GM23338 (cell line): ENCODE measurements at places on chromosomes 16 and 17. TPM values are rescaled to one million over a fixed set of nuclear protein-coding genes. Genes with fewer than 3 reads are reported as not detected.

DNA sequence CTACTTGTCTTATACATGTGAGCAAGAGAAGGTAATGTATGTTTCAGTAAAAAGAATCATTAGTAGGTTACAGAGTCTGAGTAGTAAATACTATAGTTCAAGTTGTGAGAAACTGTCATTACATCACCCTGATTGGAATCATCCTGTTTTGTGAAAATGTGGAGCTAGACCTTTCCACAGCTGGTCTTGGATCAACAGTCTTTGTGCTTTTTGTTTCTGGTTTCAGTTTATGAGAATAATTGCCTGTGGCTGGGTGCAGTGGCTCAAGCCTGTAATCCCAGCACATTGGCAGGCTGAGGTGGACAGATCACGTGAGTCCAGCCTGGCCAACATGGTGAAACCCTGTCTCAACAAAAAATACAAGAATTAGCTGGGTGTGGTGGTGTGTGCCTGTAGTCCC, 19.7 kb upstream of the SHISA9 start:
- H3K27ac ChIP-seq, result no peak overlapping the region
- no peaks in the 10 kb centered on the region for H3K4me1 ChIP-seq
- no peak overlapping the region for H3K4me3 ChIP-seq
- no peaks in the 10 kb centered on the region for H3K27me3 ChIP-seq

DNA sequence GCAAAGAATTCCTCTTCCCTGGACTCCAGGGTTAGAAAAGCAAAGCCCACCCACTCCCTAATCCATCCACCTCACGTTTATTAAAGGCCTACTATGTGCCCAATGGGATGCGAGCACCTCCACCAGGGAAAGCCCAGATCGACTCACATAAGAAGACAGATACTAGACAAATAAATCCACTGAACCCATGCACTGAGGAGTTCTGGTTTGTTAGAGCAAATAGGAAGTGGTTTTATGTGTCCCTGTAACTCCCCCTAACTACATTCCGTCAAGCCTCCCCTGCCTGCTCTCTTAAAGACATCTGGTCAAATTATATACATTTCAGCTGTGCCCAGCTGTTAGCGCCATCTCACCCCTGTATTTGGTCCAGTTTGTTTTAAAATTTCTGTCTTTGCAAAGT, 218.5 kb upstream of the RPL38 start:
- H3K27ac ChIP-seq, result no peak overlapping the region
- no peak overlapping the region for H3K4me3 ChIP-seq
- H3K4me1 ChIP-seq, result no peaks in the 10 kb centered on the region
- no peaks in the 10 kb centered on the region for H3K36me3 ChIP-seq
- no peak for DNase-seq

DNA sequence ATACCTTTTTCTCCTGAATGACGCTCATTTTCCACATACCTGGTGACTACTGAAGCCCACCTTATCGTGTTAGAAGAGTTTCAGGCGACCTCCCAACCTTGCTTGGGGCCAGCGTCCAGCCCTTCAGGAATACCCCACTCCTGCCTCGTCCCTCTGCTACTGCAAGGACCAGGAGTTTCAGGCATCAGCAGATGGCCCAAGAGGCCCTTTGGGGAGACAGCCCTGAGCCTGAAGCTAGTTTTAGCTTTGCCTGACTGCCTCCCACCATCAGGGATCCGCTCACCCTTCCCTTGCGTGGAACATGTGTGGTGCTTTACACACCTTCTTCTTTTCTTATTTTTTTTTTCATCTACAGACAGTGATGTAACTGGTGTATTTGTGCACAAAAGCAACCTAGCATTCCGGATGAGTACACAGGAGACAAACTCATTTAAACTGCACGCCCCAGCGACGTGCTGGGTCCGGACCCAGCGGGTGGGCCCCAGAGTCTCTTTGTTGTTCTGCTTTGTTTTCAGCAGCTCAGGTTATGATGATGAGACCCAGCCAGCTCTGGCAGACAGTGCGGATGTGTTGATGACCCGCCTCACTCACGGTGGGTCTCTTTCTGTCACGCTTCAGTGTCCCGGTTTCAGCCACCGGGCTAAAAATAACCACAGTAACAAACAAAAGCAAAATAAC, 242.4 kb downstream of the C16orf95 start:
- no peak overlapping the region for H3K27ac ChIP-seq
- H3K4me1 ChIP-seq, result peaks cover 6% of the 10 kb centered on the region; the same call in 1 of the 2 replicates
- no peaks in the 10 kb centered on the region for H3K36me3 ChIP-seq
- DNase-seq, result no peak
- no peaks in the 10 kb centered on the region for H3K27me3 ChIP-seq

DNA sequence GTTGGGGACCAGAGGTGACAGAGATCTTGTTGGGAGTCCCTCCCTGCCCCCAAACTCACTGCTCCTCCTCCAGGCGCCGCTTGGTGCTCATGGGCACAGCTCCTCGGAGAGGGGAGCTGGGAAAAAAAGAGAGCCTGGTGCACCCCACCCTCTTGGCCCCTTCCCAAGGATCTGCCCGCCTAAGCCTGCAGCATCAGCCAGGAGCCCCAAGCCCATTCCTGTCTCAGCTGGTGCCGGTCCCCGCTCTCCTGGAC, 400 bp downstream of the HCFC1R1 start:
- no peaks in the 10 kb centered on the region; the same call in 1 of the 2 replicates for H3K27me3 ChIP-seq
- no peaks in the 10 kb centered on the region for H3K36me3 ChIP-seq
- H3K4me1 ChIP-seq, result peaks cover 37% of the 10 kb centered on the region

- H3K27me3 ChIP-seq, result no peaks in the 10 kb centered on the region
- H3K4me3 ChIP-seq, result no peak overlapping the region
- H3K27ac ChIP-seq, result no peak overlapping the region
- no peaks in the 10 kb centered on the region for H3K4me1 ChIP-seq
- DNase-seq, result peak; percentile 63
Observed at GRCh38 chr17:27609611-27610303, 21.2 kb upstream of the LGALS9 start.

- no peaks in the 10 kb centered on the region for H3K36me3 ChIP-seq
- H3K4me1 ChIP-seq, result peaks cover 10% of the 10 kb centered on the region
- 0 out of 2 replicates have a peak overlapping the region, but pooled peaks have one; percentile 8 for H3K27ac ChIP-seq
- no peak for DNase-seq
- H3K4me3 ChIP-seq, result no peak overlapping the region
Observed at GRCh38 chr16:49527611-49528010, 154.0 kb downstream of the C16orf78 start.

- H3K27me3 ChIP-seq, result no peaks in the 10 kb centered on the region
- H3K36me3 ChIP-seq, result peaks cover 4% of the 10 kb centered on the region; the same call in 1 of the 2 replicates
Observed at GRCh38 chr16:2170080-2170479, 14.5 kb downstream of the TRAF7 start.

- no peak overlapping the region for H3K27ac ChIP-seq
- H3K4me3 ChIP-seq, result no peak overlapping the region
- H3K36me3 ChIP-seq, result peaks cover 11% of the 10 kb centered on the region; the same call in 1 of the 2 replicates
- H3K27me3 ChIP-seq, result no peaks in the 10 kb centered on the region
- H3K4me1 ChIP-seq, result peaks cover 3% of the 10 kb centered on the region; the same call in 1 of the 2 replicates
Observed at GRCh38 chr16:66886914-66887313, 6.6 kb downstream of the PDP2 start.

- no peak overlapping the region for H3K4me3 ChIP-seq
- H3K36me3 ChIP-seq, result no peaks in the 10 kb centered on the region; the same call in 1 of the 2 replicates
- no peak for DNase-seq
- H3K27ac ChIP-seq, result no peak overlapping the region
Observed at GRCh38 chr16:13414154-13414553, 505.8 kb upstream of the ERCC4 start.

DNA sequence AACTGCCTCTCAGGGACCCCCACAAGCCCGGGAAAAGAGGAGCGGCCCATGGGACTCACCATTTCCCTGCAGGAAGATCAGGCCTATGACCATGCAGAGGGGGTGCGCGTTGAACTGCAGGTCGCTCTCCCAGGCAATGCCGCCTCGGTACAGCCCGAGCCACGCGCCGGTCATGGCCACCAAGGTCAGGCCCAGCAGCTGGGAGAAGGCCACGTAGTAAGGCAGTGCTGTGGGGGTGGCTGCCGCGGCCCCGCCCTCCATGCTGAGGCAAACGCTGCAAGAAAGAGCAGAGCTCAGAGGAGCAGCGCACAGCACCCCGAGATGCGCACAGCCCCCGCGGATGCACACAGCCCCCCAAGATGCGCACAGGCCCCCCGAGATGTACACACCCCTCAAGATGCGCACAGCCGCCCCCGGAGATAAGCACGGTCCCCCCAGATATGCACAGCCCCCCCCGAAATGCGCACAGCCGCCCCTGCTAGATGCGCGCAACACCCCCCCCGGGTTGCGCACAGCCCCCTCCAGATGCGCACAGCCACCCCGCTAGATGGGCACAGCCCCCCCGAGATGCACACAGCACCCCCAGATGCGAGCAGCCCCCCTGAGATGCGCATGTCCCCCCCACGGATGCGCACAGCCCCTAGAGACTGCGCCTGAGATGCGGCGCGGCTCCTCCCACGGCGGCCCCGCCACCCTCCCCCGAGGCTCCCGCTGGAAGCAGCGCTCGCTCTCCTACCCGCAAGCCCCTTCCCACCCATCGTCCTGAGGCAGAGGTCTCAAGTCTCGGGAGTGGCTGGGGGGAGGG, 8.6 kb downstream of the CYB561 start:
- no peaks in the 10 kb centered on the region for H3K36me3 ChIP-seq

GRCh38 chr16:80372341-80372740, 168.5 kb upstream of the DYNLRB2 start:
- H3K27ac ChIP-seq, result no peak overlapping the region
- H3K4me1 ChIP-seq, result no peaks in the 10 kb centered on the region
- no peak overlapping the region for H3K4me3 ChIP-seq
- DNase-seq, result no peak

DNA sequence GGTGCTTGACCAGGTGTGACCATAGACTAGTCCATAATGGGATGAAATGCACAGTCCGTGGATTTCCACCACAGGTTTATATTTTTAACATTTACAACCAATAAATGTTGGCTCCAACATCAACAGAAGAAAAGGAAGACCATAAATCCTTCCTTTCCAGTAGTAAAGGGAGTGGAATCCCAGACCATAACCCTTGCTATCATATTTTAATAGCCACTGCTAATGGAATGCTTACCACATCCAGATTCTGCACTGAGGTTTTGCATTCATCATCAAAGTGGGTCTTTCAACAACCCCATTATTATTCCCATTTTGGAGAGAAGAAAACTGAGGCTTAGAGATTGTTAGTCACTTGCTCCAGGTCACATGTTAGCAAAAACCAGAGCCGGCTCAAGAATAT, 106.7 kb downstream of the FOXL1 start:
- H3K27ac ChIP-seq, result no peak overlapping the region
- H3K4me3 ChIP-seq, result no peak overlapping the region
- no peaks in the 10 kb centered on the region for H3K4me1 ChIP-seq
- no peaks in the 10 kb centered on the region; the same call in 1 of the 2 replicates for H3K36me3 ChIP-seq

DNA sequence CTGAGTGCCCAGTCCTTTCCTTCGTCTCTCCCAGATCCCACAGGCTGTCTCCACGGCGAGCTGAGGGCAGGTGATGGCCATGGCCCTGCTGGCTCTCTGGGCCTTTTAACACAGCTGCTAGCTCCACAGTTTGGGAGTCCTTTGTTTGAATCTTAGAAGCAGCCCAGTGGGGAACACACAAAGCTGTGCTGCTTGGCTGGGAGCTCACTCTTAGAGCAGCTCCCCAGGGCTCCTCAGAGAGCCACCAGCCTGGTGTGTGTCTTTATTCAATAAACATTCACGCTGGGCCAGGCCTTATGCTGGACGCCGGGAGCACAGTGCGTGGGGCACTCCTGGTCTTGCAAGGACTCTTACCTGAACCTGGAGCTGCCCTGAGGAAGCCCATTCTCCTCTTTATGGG, 29.7 kb downstream of the WNT3 start:
- H3K4me3 ChIP-seq, result no peak overlapping the region
- no peak for DNase-seq
- H3K36me3 ChIP-seq, result no peaks in the 10 kb centered on the region
- no peaks in the 10 kb centered on the region for H3K4me1 ChIP-seq
- no peak overlapping the region for H3K27ac ChIP-seq
- H3K27me3 ChIP-seq, result peaks cover 32% of the 10 kb centered on the region

DNA sequence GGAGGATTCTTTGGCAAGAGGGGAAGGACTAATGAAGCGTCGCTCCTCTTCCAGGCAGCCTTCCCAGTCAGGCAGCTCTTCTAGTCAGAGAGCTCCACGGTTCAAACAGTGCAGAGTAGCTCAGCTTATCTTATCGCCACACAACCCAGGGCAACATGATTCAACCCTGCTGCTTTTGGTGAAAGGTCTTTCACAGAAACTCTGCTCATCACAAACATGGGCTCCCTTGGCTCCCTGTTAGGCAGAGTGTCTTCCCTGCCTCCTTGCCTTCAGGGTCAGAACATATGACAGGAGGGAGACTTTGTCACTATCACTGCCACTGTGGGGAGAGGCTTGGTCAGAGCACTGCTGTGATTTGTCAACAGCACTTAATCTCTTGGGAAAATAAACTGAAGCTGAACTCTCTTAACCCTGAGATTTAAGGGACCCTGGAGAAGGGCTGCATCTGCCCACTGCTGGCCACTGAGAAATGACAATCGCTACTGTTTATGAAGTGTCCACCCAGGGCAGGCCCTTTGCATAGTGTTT, 6.9 kb upstream of the SLC13A2 start:
- no peak for DNase-seq
- H3K4me1 ChIP-seq, result no peaks in the 10 kb centered on the region
- no peaks in the 10 kb centered on the region for H3K36me3 ChIP-seq
- H3K4me3 ChIP-seq, result no peak overlapping the region
- no peaks in the 10 kb centered on the region for H3K27me3 ChIP-seq

DNA sequence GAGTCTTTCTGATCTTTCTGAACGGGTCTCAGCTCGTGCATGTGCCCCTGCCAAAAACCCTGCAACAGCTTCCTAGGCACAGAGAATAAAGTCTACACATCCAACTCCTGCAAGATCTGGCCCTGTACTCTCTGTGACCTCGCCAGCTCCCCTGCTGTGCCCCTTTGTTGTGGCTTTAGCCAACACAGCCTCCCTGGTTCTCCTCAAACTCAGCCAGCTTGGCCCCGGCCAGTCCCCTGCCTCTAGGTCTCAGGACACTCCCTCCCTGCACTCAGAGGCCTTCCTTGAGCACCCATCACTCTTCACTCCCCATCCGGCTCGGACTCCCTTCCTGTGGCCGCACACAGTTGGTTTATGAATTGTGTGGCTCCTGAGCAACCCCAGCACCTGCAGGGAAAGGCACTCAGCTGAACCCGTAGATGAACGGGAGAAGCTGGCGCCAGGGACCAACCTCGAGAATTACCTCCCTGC, 1.4 kb downstream of the CEP131 start:
- peak overlapping the region; percentile 93 for H3K4me3 ChIP-seq
- H3K4me1 ChIP-seq, result peaks cover 14% of the 10 kb centered on the region
- DNase-seq, result peak; percentile 60
- H3K27me3 ChIP-seq, result 0 out of 2 replicates have a peak, but pooled peaks cover 3% of the 10 kb centered on the region
- H3K36me3 ChIP-seq, result no peaks in the 10 kb centered on the region
- H3K27ac ChIP-seq, result no peak overlapping the region

TEKT1 gene
- not detected in 2 replicates for total RNA-seq

CCL1 gene
- total RNA-seq, result not detected in 2 replicates

HOXB2 gene
- total RNA-seq, result not detected in 2 replicates

FOXC2 gene
- not detected in 2 replicates for total RNA-seq

RGS9 gene
- 12.8 and 19.2 TPM in 2 replicates for total RNA-seq

CSH1 gene
- not detected in 2 replicates for total RNA-seq

RPH3AL gene
- total RNA-seq, result 3.5 and 6.3 TPM in 2 replicates

NUPR1 gene
- total RNA-seq, result 0.03 TPM in 1 of 2 replicates, not detected in the other

TMEM256 gene
- total RNA-seq, result 127 and 138 TPM in 2 replicates

KRTAP4-5 gene
- not detected in 2 replicates for total RNA-seq

IL34 gene
- total RNA-seq, result 4.6 and 6.6 TPM in 2 replicates

BEAN1 gene
- total RNA-seq, result 0.07 TPM in 1 of 2 replicates, not detected in the other

CMTM1 gene
- total RNA-seq, result 1.4 TPM in 1 of 2 replicates, not detected in the other
